ENCODE measurements at places on chromosomes 3 and 15.

GRCh38 chr15:96657096-96657495, 326.6 kb downstream of the NR2F2 start:
- DNase-seq, result no peak

GRCh38 chr3:19399356-19399755, 251.0 kb downstream of the KCNH8 start:
- no peak for DNase-seq

DNA sequence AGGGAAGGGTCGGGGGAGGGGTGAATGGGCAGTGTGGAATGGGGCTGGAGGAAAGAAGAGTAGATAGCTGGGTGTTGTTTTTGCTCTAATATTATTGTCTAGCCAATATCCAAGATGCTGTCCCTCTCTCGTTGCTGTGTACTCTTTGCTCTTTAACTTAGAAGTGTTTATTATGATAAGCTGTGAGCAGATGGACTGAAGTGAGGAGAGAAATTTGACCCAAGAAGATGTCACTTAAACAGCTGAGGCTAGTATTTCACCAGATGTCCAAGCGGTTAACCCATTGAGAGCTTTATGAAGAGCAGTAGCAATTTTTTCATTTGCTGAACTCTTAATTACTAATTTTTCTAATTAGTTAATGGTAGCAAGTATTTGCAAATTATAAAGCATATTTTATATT, 212.2 kb upstream of the TP63 start:
- no peak for DNase-seq

- peak; percentile 91 for DNase-seq
These were observed 487.6 kb downstream of the NAALADL2 start for GRCh38 chr3:175346573-175347356.

DNA sequence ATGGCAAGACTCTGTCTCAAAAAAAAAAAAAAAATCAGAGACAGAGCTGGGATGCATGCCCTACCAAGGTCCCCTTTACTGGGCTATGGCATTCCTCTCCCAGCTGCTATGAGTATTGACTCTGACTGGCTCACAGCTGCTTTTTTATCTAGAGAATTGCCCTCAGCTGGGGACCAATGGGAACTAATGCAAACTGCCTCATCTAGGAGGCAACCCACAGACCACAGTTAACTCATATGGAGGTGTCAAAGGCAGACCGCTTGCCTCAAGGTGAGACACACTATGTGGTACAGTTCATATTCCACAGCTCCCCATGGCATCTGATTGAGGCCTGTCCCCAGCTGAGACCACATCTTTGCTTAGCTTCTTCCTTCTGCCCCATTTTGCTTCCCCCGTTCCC, 183.5 kb upstream of the EOMES start:
- DNase-seq, result no peak

DNA sequence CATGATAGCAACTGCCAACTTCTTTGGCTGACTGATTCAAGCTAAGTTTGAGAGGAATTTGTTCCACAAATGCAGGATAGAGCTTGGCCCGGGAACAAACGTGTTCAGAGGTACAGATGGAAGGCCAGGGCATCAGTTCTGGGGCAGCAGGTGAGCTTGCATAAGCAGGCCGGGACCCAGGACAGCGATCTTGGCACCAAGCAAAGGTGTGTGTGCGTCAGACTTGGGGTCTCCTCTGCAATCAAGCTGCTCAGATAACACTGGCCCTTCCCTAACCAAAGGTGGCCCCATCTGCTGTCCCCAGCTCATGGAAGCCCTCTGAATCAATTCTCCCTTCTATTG, 155.6 kb downstream of the MEGF11 start:
- DNase-seq, result no peak

All from epithelial cell of prostate (primary cell).